ENCODE measurements at places on chromosomes 1 and 21.

- DNase-seq = no peak
Observed at GRCh38 chr1:162927421-162927820, 66.4 kb upstream of the CCDC190 start.

GRCh38 chr21:30713766-30714165 is 4.8 kb downstream of the KRTAP21-3 start:
- no peak for DNase-seq

DNA sequence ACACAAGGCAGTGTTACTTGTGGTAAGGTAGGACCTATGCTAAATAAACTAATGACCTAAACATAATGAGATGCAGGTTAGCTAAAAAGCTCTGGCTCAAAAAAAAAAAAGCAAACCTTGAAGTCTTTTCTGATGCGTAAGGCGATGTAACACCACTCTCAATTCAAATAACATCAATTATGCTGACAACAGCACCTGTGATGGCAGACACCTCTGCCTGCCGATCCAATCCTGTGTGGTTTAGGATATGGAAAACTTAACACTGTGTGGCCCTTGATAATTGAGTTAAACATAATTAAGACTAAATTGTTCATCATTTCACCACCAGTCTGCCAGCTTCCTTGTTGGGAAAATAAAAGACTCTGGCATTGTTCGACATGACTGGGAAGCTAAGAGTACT is 9.1 kb downstream of the RPAP2 start:
- no peak for DNase-seq

- no peak for DNase-seq
Observed at GRCh38 chr1:53502641-53503432, 43.6 kb downstream of the DMRTB1 start.

GRCh38 chr21:37273911-37274690 is 7.0 kb upstream of the VPS26C start:
- DNase-seq = no peak

GRCh38 chr1:3244927-3245315 is 175.9 kb downstream of the PRDM16 start:
- DNase-seq = no peak

DNA sequence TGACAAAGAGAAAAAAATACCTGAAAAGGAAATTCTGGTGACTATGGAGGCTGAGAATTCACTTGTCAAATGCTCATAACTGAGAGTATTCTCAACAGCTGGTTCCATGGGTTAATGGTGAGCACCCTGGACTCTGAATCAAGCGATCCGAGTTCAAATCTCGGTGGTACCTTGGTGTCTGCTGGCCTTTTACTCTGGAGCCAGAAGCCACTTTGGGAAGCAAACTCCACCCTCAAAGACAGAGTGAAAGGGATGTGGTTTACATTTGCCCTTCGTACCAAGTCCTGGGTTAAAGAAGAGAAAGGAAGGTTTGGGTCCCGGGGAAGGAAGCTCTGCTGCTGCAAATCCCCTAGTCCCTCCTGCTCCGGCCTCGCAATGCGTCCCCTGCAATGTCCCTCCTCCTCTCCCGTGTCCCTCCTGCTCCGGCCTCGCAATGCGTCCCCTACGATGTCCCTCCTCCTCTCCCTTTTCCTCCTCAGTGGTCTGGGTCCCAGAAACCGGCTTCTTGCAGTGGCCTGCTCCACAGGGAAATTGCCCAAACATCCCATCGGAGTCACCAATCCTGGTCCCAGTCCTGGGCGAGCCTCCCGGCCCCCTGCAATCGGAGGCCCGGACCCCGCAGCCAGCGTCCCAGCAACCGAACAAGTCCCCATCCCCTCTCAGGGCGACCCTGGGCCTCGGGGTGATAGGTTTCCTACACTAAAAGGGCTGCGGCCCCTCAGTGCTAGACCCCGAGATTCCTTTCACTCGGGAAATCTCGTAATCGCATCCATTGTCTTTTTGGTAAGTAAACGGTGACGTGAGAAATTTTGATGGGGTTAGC is 129.4 kb downstream of the PPIAL4G start:
- DNase-seq = no peak

DNA sequence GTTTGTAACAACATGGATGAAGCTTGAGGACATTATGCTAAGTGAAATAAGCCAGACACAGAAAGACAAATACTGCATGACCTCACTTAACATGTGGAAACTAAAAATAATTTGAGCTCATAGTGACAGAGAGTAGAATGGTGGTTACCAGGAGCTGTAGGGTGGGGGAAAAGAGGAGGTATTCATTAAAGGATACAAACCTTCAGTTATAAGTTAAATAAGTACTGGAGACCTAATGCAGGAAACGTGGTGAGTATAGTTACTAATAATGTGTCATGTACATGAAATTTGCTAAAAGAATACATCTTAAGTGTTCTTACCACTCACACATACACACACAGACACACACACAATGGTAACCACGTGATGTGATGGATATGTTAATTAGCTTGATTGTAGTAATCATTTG is 86.7 kb downstream of the NGF start:
- no peak for DNase-seq

GRCh38 chr1:231411036-231411531 is 11.0 kb downstream of the EGLN1 start:
- DNase-seq = no peak

DNA sequence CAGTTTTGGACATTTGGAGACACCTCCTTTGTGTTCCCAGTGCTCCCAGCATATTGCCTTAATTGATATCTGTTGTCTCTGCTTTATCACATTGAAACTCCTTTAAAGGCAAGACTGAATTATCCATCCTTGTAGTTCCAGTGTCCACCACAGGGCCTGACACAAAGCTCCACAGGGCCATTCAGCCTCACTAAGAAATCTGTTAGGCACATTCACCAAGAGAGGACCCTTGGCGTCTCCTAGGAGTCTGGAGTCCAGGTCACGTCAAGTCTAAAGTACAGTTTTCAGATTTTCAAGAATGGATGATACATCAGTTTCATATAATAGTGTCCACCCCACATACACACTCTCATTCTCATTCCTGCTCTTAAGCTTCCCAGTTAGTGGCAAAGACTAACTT is 4.8 kb downstream of the ACP6 start:
- DNase-seq = no peak

DNA sequence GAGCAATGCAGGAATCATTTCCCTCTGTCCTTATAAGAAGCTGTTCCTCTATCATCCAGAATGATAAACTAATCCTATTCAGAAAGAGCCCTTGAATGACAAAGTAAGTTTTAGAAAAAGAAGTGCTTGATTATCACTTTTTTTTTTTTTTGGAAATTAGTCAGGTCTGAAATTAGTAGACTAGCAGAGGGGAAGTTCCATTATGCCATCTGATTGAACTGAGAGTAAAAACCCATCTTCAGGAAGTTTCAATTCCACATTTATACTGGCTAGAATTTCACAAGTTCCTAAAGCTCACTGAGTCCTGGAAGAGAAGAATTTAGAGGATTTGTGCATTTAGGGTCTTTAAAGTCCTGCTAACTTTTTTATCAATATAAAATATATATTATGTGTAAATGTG is 128.8 kb upstream of the COA6 start:
- DNase-seq = no peak

GRCh38 chr1:28199328-28200233 is 23.1 kb upstream of the PTAFR start:
- no peak for DNase-seq

- DNase-seq = no peak
Observed at GRCh38 chr1:232897949-232898465, 52.4 kb upstream of the NTPCR start.

- DNase-seq = no peak
Observed at GRCh38 chr21:45824546-45825215, 156.9 kb upstream of the COL6A1 start.

GRCh38 chr1:27332536-27333281 is 9.1 kb upstream of the SYTL1 start:
- peak; percentile 21 for DNase-seq

DNA sequence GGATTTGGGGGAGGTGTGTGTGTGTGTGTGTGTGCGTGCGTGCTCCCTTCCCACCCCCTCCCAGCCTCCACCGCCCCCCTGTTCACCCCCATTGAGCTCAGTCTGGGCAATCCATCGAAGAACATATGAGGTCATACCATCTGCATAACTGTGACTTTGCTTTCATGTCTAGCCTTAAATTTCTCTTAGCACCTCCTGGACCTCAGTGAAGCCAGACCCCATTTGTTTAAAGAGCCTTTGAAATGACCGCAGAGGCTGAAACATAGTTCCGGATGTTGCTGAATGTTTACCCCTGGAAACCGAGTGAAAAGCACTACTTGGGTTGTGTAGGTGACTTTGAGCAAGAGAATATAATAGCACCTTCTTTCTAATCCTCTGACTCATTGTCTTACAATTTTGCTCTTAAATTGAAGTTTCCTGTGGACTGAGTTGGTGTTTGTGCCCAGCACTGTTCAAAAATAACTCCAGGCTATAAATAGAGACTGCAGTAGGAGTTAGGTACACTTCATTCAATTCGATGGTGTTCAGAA is 75.4 kb downstream of the UBE4B start:
- peak; percentile 34 for DNase-seq

GRCh38 chr1:39544327-39544726 is 32.3 kb downstream of the PABPC4 start:
- DNase-seq = no peak

DNA sequence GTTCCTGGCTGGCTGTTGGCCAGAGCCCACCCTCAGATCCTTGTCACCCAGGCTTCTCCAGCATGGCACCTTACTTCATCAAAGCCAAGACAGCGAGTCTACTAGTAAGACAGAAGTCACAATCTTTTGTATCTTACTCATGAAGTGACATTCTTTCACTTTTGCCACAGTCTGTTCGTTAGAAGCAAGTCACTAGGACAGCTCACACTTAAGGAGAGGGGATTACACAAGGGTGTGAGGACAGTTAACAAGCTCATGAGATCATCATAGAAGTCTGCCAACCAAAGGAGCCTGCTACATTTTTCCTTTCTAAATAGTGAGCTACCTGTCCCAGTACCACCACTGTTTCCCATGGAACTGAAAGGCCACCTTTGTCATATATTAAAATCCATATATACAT is 61.5 kb downstream of the PACC1 start:
- DNase-seq = no peak

DNA sequence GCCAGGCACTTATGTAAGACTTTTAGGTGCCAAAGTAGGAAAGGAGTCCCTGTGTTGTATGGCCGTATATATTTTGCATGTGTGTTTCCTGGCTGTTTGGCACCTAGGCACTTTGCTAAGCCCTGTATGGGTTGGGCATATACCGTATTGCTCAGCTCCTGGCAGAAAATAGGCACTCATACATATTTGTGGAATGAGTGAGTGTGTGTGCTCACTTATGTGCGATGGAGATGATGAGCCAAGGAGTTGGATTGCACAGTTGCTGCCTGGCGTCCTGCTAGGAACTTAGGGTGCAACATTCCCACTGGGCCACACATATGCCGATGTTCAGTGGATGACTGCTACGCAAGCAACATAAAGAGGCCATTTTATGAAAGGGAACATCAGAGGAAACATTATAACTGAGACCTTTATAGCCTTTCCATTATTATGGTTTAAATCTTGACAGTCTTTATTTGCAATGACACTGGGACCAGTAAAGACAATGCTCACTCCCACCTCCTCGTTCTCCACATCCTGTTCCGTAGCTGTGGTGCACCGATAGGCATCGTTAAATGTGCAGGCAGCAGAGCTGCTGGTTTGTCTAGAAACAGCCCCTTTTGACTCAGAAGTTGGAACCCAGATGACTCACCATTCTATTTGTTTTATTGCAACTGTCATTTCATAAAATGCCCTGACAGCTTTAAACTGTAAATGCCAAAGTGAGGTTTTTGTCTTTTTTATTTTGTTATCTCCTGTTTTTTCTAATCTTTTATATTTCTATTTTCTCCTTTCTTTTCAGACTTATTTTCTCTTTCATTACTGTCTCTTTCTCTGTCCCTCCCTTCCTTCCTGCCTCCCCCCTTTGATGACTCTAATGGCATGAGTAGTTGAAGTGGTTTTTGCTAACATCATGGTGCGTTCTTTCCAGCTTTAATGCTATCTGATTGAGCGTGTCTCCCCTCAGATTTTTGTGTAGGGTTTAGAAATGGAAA is 36.1 kb downstream of the PEX14 start:
- DNase-seq = peak; percentile 84

- no peak for DNase-seq
Observed at GRCh38 chr1:244598611-244599010, 54.3 kb upstream of the DESI2 start.
